ENCODE measurements at places on chromosomes 1 and 21.

DNA sequence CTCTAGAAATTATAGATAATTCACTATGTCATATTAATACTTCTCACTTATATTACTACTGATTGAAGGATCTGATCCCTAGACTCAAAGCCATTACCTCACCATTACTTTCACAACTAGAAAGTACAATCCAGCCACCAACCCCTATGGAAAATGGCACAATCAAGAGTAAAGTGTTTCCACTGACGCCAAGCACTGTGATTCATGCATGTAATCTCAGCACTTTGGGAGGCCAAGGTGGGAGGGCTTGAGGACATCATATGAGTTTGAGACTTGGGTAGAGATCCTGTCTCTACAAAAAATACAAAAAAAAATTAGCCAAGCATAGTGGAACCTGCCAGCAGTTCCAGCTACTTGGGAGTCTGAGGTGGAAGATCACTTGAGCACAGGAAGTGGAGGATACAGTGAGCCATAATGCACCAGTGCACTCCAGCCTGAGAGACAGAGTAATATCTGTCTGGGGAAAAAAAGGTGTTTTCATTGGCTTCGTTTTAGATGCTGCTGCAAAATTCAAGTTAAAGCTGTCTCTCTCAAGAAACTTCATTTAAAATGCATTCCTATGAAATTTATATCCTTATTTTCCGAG lies 126.5 kb downstream of the AKT3 start:
- no peak for DNase-seq

DNA sequence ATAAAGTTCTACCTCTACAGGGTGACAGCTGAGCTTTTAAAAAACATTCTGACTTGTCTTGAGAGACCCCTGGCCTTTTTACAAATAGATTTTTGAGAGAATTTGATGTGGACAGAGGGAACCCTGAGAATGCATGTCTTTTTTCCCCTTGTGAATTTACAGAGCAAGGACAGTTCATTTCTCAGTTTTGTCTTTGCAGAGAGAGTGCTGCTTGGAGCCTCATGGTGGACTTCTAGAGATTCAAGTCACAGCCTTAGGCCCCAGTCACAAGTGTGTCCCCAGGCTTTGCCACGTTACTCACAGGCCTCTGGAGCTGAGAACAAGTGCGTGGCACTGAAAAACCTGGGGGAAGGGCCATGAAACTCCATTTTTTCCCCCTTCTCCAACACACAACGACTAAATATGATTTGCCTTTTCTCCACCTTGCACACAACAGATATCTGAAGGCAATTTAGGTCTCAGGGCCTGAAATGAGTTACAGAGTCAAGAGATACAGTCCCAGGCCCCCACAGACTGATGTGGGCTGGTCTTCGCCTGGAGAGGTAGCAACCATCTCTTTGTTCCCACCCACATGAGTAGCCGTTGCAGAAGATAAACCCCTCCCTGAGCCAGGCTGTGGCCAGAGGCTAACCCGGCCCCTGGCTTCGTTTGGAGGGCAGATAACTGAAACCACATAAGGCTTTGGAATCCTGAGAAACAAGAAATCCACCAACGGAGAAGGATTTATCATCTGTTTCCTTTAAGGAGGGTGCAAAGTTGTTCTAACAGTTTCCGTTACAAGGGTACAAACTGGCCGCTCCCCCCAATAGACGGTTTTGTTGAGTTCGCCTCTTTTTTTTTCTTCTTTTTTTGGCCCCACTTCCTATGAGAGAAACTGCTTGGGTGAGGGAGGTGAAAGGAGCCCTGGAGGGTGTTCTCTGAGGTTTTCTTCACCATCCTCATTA lies 1.0 kb upstream of the PIGV start:
- no peak for DNase-seq

GRCh38 chr1:52631759-52632331 lies 1.1 kb upstream of the SHISAL2A start:
- no peak for DNase-seq

GRCh38 chr1:174871886-174872285 lies 127.9 kb upstream of the CACYBP start:
- DNase-seq, result no peak

- DNase-seq, result no peak
Observed at GRCh38 chr1:38004284-38005108, 818 bp downstream of the FHL3 start.

DNA sequence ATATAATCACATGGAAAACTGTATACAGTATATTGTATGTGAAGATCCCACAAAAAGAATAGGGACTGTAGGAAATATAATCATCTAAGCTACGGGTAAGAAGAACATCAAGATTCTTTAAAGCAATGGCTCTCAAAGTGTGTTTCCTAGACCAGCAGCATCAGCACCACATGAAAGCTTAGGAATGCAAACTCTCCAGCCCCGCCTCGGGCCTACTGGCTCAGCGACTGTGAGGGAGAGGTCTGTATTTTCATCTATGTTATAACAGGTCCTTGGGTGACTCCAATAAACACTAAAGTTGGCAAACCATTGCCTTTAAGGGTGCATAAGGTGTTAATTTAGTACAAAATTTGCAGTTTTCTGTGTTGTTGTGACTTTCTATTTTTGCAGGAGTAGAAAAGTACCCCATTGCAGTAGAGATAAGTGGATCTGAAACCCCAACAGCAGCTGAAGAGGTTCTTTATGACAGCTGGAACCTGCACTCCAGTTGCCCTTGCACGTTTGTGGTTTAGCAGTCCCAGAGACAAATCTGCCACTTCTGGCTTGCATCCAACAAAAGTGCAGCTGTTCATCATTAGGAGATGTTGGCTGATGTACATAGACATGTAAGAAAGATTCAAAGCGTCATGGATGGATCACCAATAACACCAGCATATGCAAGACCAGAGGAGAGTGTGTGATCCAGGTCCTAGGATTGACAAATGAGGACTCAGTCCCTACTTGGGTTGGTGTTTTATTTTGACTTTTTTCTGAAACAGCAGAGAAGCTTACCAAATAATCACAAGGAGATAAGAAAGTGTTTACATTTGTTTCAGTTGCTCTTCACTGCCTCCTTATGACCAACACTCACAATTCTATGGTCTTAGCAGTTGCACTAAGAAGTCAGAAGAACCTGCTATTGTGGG lies 15.9 kb upstream of the IFNAR1 start:
- peak; percentile 36 for DNase-seq

- DNase-seq, result no peak
Observed at GRCh38 chr1:108142258-108142657, 57.9 kb downstream of the SLC25A24 start.

DNA sequence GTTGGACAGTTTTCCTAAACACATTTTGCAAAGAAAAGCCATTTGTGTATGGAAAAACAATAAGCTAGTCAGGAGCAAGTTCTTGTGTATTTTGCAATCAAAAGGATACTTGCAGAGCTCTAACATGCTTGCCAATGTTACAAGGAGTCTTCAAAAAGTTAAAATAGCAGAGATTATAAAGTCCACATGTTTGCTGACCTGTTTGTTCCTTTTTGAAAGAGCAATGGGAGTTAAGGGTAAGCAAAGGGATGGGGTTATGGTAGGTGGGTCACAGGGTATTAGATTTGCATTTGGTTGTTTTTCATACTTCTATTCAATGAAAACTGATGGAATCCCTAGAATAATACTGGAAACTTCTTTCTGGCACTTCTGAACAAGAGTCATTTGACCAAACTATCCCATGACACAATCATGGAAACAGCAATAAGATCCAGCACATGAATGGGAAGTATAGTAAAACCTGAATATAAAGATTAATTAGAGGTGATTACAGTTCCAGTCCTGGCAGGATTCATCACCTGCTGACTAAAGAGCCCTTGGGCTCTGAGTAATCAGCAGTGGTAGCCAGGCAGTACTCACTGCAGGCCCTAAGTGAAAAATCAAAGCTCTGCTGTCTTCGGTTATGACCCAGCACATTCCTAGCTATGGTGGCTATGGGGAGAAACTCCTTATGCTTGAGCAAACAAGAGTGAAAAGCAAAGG lies 27.1 kb upstream of the ZC3H11B start:
- DNase-seq, result no peak

DNA sequence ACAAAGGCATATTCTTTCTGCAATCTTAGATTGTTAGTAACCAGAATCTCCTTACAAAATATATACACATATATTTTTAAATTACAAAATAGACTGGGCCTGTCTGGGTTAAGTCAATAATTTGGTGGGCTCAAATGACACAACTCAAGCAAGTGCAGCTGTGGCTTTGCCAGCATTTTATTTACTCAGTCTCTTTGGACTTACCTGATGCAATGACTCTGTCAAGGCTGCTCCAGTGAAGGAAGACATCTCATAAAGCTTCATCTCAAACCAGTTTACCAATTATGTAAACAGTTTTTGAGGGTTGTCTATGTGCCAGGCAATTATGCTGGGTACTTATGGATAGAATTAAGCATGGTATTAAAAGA lies 22.8 kb upstream of the ABCA4 start:
- DNase-seq, result no peak

DNA sequence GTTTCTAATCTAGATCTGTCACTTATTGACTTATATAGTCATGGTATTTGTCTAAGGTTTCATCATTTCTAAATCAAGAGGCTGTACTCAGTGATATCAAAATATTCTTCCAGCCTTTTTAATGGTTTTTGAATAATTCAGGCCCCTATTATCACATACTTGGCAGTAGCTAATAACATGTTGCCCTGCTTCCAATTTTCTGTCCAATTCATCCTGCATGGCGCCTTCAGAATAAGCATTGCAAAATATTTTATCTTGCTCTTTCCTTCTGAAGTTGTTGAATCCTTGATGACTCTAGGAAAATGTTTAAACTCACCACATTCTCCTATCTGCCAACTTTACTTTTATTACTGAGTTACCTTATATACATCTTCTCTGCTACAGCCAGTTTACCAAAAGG lies 517.2 kb upstream of the B3GALT2 start:
- DNase-seq, result no peak

DNA sequence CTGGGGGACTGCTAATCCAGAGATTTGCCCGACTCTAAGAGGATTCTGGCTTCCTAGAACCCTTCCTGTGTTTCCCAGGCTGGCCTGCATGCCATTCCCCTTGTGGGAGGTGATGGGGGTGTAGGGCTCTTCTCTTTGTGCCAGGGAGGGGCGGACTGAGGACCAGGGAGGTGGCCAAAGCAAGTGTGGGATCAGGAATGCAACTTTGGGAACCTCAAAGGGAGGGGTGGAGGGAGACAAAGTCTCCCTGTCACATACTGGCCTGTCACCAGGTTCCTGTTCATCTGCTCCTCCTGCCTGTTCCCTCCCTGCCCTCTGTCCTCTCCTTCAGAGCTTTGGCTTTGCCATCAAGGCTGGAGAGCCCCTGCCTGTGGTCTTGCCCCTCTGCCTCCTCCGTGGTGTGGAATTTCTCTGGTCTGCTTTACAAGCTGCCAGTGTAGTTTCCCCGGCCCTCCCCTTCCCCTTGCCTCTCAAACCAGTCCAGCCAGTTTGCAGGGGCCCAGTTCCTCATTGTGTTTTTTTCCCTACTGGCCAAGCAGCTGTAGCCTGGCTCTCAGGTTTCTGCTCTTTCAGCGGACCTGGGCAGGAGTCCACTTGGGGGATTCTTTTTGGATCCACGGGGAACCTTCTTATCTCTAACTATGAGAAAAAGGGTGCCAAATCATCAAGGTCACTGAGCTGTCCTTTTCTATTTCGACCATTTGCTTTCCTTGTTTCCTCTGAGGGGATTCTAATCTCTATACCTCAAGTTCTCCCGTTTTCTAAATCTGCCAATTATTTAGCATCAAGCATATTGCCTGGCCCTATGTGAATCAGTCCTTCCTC lies 1.8 kb downstream of the CGN start:
- DNase-seq, result no peak
